ENCODE measurements at places on chromosomes 12 and 14. TPM values are rescaled to one million over a fixed set of nuclear protein-coding genes. Genes with fewer than 3 reads are reported as not detected.

Gene KRT5
- 0.18 TPM for polyA plus RNA-seq

Gene TDRD9
- not detected for polyA plus RNA-seq

Gene P2RX7
- 0.38 TPM for polyA plus RNA-seq

Gene KRT79
- polyA plus RNA-seq, result not detected

Gene IFT81
- polyA plus RNA-seq, result 4.1 TPM

Gene CCDC197
- polyA plus RNA-seq, result not detected

Gene BCL11B
- 0.63 TPM for polyA plus RNA-seq

Gene ACVRL1
- 0.35 TPM for polyA plus RNA-seq

Gene AJUBA
- 33.1 TPM for polyA plus RNA-seq

Gene ASB2
- 3.2 TPM for polyA plus RNA-seq

Gene EIF2S3B
- polyA plus RNA-seq, result 3.1 TPM

Gene CHURC1
- polyA plus RNA-seq, result 59.3 TPM

Gene HRK
- 1.1 TPM for polyA plus RNA-seq

Gene NKX2-1
- polyA plus RNA-seq, result not detected

Gene CCDC38
- 0.02 TPM for polyA plus RNA-seq

Gene GRIP1
- 4.5 TPM for polyA plus RNA-seq

Gene PCK2
- polyA plus RNA-seq, result 115 TPM

Gene MAP1LC3B2
- 0.39 TPM for polyA plus RNA-seq

Gene NAV3
- polyA plus RNA-seq, result 0.41 TPM

Gene LALBA
- polyA plus RNA-seq, result not detected

Gene ZDHHC22
- 23.8 TPM for polyA plus RNA-seq

Gene ENO2
- 102 TPM for polyA plus RNA-seq

Gene ZNF891
- 1.3 TPM for polyA plus RNA-seq

Gene SLC8A3
- polyA plus RNA-seq, result 0.38 TPM

Gene SRGAP1
- 2.5 TPM for polyA plus RNA-seq

Gene PSMD9
- 38.5 TPM for polyA plus RNA-seq

Gene CCDC184
- 3.0 TPM for polyA plus RNA-seq

Gene SERPINA10
- not detected for polyA plus RNA-seq

Gene SLC25A21
- 1.9 TPM for polyA plus RNA-seq

Gene APOF
- polyA plus RNA-seq, result not detected

Gene SLC38A1
- polyA plus RNA-seq, result 83.4 TPM

Gene FOXN4
- polyA plus RNA-seq, result 0.78 TPM

Gene GLI1
- 31.0 TPM for polyA plus RNA-seq

Gene RAD51B
- 4.3 TPM for polyA plus RNA-seq

Gene NID2
- polyA plus RNA-seq, result 16.5 TPM

Gene OR6C2
- not detected for polyA plus RNA-seq

Gene MNAT1
- 19.1 TPM for polyA plus RNA-seq

Gene NOP9
- polyA plus RNA-seq, result 17.8 TPM

Gene FLVCR2
- polyA plus RNA-seq, result 8.2 TPM

Gene ST8SIA1
- 1.6 TPM for polyA plus RNA-seq

Gene RARG
- 84.2 TPM for polyA plus RNA-seq

Gene KRT72
- polyA plus RNA-seq, result not detected

Gene LGR5
- polyA plus RNA-seq, result 0.13 TPM

Gene OR6C4
- not detected for polyA plus RNA-seq

Gene GPR65
- not detected for polyA plus RNA-seq

Gene SERPINA5
- 1.8 TPM for polyA plus RNA-seq

Gene SLC15A5
- polyA plus RNA-seq, result not detected

Gene FBLN5
- 0.88 TPM for polyA plus RNA-seq

All from H1 (cell line).